ENCODE measurements at places on chromosomes 7 and 10.

GRCh38 chr7:43170571-43170970 lies 58.1 kb downstream of the HECW1 start:
- DNase-seq = no peak

- no peak for DNase-seq
These were observed 20.4 kb upstream of the LIMK1 start for GRCh38 chr7:74063223-74063641.

DNA sequence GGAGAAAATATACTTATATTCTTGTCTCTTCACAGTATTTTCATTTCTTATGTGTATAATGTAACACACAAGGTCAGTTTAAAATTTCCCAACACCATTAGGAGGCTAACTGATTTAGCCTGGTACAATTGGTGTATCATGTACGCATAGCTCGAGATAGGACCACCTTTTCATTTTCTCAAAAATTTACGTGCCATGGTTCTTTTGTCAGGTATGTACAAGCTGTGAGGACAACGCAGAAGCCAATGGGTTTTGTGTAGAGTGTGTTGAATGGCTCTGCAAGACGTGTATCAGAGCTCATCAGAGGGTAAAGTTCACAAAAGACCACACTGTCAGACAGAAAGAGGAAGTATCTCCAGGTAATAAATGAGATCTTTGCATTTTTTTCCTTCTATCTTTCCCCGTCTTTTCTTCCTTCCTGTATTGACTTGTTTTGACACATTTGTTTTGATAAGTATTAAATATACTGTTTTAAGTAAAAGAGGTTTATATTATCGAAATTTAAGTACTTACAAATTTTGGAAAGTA lies 55.0 kb downstream of the TRIM24 start:
- DNase-seq = no peak

DNA sequence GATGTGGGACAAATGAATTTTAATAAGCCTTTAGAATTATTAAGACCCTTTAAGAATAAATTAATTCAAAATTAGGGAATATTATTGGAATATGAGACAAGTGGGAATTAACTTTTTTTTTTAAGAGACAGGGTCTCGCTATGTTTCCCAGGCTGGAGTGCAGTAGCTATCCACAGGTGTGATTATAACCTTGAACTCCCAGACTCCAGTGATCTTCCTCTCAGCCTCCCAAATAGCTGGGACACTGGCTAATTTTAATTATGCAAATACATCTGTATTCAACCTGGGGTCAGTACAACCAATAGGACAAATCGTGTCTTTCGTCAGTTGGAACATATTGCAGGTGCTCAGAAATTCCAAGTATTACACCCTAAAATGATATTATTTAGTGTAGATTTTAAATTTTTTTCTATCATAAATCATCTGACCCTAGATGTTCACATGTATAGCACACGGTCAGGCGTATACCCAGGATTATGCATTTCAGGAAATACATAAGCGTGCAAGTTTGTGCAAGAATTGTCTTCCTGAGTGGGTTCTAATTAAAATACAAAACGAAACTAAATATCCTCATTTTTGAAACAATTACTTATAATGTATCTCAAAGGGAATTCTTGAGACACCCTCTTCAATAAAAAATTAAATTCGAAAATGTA lies 1.2 kb downstream of the NT5C3A start:
- no peak for DNase-seq

GRCh38 chr7:99094401-99094800 lies 49.5 kb downstream of the SMURF1 start:
- no peak for DNase-seq

GRCh38 chr10:107790271-107790670 lies 625.8 kb upstream of the SORCS1 start:
- DNase-seq = peak; percentile 33

- DNase-seq = no peak
These were observed 67.4 kb downstream of the NOD1 start for GRCh38 chr7:30411173-30411572.

DNA sequence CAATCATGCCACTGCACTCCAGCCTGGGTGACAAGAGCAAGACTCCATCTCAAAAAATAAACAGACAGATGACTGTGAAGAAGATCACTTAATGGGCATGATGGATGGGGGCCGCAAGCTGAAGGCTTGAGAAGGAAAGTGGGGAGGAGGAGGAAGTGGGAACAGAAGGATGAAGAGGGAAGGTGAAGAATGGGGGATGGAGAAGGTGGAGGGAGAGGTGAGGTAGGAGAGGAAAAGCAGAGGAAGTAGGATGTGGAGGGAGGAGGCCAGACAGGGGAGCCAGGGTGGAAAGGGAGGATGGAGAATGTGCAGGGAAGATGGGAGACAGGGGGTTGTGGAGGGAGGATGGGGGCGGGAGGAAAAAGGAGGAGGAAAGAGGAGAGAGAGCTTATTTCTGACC lies 68.8 kb downstream of the SVOPL start:
- no peak for DNase-seq

DNA sequence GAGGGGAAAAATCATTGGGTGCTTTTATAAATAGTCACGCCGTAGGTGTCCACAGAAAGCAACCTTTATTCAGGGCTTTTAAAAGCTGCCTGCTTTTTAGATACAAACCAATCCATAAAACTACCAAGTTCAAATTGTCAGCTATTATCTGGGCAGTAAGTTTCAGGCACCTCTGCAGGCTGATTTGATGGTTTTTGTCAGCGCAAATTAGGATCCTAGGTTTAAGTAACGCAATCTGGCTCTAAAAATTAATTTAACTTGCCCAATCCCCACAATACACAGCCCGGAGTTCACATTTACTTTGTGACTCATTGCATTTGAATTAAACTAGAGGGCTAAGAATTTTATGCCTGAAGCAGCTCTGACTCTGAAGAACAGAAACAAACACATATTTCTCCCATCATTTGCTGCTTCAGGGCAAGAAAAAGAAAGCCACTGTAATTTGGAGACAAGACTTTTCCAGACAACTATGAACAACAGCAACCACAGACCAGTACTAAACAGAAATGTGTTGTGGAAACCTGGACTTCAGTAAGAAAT lies 43.3 kb downstream of the NRP1 start:
- no peak for DNase-seq

DNA sequence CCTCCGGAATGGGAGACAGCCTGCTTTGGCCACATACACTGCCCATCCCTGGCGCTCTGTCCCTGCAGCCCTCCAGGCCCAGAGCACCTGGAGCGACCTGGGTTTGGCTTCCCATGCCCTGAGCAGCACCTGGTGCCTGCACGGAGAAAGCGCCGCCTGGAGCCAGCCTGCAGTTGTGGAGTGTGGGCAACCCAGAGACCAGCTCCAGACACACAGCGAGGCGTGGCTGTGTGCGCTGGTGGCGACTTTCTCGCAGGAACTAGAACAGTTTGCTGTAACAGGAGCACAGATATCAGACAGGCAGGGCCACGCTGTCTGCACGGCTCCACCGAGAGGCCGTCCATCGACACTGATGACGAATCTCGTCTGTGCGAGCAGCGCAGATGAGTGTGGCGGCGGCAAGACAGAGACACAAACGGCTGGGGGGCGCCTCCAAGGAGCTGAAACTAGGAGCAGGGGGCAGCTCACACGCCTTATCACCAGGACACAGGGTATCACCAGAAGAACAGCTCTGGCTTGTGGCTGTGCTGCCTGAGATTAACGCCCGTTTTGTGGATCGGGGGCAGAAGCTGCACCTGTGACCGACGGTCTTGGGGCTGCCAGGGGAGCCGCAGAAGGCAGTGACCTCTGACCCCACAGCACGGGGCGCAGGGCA lies 275.3 kb downstream of the DNAJB6 start:
- DNase-seq = no peak

DNA sequence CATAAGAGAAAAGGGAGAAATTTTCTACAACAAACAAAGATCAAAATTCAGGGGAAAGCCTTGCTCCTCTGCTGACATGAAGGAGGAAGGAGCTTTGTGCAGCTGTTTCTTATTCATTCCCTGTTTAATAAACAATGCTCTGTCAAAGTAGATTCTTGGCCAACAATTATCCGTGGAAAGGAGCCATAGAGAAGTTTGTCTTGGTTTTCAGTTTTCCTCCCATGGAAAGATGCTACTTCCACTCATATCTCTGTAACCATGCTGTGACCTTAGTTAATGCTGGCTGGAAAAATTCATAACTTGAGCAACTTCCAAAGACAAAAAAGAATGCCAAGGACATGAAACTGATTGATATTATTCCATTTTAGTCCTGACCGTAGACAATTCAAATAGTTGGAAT lies 8.1 kb downstream of the DDC start:
- DNase-seq = no peak

- DNase-seq = no peak
These were observed 140.3 kb upstream of the RET start for GRCh38 chr10:42936580-42936979.

- DNase-seq = no peak
These were observed 29.1 kb downstream of the POLR3A start for GRCh38 chr10:78000206-78000605.

DNA sequence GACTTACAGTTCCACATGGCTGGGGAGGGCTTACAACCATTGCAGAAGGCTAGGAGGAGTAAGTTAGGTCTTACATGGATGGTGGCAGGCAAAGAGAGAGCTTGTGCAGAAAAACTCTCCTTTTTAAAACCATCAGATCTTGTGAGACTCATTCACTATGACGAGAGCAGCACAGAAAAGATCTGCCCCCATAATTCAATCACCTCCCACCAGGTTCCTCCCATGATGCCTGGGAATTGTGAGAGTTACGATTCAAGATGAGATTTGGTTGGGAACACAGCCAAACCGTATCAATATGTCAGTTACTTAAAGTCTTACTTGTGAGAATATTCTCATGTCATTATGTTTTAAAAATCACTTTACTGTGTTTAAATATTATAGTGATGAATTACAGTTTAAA lies 481.9 kb downstream of the ARL4A start:
- DNase-seq = no peak

GRCh38 chr7:5497295-5498103 lies 73.9 kb upstream of the TNRC18 start:
- no peak for DNase-seq

GRCh38 chr7:1900847-1901246 lies 230.8 kb downstream of the ELFN1 start:
- DNase-seq = no peak

DNA sequence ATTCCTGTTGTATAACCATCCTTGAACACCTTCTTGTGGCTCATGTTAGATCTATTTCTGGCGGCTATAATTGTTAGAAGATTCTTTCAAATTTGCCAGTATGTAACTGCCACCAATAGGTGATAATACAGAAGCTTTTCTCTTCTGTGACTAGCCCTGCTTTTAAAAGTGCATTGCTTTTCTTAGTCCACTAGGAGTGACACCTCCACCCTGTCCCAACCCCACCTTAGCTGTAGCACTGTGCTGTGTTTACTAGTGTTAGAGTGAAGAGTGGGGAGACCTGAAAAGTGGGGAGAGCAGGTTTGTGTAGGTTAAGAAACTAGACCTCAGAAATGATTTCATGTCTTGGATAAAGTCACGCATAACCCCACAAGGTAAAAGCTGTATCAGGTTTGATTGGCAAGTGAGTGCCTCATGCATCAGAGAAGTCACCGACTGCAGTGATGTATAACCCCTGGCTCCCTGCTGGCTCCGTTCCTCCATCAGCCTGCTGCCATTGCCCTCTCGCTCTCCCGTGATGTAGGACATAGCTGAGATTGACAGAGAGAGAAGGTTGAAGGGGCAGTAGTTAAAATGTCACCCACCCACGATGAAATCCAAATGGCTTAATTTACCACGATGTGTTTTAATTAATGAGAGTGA lies 12.5 kb downstream of the NPVF start:
- no peak for DNase-seq

DNA sequence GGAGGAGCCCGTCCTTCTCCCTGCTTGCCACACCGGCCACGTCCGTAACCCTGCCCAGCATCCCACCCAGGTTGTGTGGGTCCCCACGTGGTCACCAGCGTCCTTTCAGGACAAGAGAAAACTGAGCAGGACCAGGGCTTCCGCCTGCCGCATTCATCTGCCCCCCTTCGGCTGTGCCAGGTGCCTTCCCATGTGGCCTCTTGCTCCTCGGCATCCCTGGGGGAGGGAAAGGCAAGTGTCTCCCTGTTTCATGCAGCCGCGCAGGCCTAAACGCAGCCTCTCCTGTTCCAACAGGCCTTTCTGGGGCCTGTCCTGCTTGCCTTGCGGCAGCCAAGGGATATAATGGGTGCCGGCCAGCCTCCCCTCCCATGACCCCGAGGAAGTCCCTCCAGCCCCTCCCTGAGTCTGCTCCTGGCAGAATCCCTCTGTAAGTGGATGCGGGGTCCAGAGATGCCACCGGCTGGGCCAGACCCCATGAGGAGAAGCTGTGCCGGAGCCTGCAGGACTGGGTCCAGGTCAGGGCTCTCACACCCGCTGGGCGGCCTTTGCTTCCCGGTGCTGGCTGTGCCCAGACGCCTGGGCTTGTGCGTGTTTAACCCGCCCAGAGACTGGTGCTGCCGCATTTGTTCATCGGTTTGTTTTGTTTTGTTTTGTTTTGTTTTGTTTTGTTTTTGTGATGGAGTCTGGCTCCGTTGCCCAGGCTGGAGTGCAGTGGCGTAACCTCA lies 23.1 kb downstream of the SHH start:
- DNase-seq = no peak

- no peak for DNase-seq
These were observed 9.9 kb downstream of the AIFM2 start for GRCh38 chr10:70122742-70123141.

DNA sequence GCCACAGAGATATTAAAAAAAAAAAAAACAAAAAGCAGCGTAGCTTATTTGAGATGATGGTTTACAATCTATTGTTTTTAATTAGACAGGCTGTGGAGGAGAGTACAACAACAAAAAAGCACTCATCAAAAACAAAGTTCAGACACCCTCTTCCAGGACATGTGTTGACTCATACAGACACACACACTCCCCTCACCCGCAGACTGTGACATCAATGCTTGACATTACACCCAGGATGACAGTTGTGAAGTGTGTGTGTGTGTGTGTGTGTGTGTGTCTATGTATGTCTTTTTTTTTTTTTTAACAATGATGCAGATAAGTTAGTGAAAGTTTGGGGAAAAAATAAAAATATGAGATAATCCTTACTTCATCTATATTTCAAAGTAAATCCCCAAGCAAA lies 303.6 kb downstream of the GPAM start:
- DNase-seq = no peak

DNA sequence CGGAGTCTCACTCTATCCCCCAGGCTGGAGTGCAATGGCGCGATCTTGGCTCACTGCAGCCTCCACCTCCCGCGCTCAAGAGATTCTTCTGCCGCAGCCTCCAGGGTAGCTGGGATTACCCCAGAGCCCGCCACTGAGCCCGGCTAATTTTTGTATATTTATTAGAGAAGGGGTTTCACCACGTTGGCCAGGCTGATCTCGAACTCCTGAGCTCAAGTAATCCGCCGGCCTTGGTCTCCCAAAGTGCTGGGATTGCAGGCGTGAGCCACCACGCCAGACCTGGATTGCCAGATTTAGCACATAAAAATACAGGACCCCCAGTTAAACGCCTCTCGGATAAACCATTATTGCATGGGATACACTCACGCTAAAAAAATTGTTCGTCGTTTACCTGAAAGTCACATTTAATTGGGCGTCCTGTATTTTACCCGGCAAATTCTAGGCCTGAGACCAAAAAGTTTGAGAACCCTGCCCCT lies 375 bp upstream of the GATAD1 start:
- no peak for DNase-seq

GRCh38 chr7:148035950-148036349 lies 554.6 kb upstream of the C7orf33 start:
- DNase-seq = no peak
